ENCODE measurements at places on chromosomes 5 and 9.

GRCh38 chr5:147464211-147464610, 45.7 kb downstream of the DPYSL3 start:
- peak; percentile 41 for DNase-seq

DNA sequence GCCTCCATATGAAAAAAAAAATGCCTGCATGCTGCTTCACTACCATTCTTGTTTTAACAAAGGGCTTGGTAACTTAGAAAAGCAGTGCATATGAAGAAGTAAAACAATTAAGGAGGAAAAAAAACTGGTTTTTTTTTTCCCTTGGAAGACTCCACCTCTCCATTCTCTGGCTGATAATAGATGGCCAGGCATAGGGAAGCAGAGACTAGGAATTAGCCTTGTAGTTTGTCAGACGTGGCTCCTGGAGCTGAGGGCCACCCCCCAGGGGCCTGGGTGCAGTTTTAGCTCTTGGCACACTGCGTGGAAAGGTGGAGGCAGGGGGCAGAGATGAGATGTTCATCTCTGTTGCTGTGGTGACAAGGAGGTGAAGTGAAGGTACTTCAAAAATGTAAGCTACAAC, 42.7 kb downstream of the WDR36 start:
- no peak for DNase-seq

- DNase-seq, result peak; percentile 26
Observed at GRCh38 chr5:80408484-80409366, 861 bp downstream of the ZFYVE16 start.

DNA sequence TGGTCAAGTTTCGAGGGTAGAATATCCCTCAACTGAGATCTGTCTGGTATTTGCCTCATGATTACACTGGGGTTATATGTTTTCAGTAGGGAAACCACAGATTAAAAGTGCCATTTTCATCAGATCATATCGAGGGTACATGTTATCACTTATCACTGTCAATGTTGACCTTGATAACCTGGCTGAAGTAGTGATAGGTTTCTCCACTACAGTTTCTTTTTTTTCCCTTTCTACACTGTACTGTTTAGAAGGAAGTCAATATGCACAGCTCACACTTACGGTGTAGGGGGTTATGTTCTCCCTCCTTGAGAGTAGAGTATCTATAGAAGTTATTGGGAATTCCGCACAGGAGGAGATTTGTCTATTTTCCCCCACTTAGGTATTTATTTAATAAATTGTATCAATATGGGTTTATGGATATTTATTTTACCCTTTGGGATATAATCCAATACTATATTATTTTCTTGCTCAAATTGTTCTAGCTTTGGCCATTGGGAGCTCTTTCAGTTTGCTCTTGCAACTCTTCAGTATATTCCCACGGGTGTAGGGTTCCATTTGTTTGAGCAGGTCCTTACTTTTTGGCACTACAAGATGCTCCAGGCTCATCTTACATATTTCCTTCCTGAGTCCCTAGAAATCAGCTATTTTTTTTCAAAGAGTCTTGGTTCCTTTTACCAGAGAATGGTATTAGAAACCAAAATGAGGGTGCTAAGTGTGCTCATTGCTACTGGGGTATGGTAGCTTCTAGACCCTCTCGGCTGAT, 444.5 kb downstream of the RAB3C start:
- no peak for DNase-seq

GRCh38 chr9:114371973-114372917, 15.5 kb downstream of the AKNA start:
- no peak for DNase-seq

GRCh38 chr9:85667374-85667773, 74.4 kb downstream of the AGTPBP1 start:
- no peak for DNase-seq
